ENCODE measurements at places on chromosomes 16 and 17.

- DNase-seq, result no peak
Measured at GRCh38 chr17:75344666-75345065, 55.4 kb upstream of the SLC25A19 start.

DNA sequence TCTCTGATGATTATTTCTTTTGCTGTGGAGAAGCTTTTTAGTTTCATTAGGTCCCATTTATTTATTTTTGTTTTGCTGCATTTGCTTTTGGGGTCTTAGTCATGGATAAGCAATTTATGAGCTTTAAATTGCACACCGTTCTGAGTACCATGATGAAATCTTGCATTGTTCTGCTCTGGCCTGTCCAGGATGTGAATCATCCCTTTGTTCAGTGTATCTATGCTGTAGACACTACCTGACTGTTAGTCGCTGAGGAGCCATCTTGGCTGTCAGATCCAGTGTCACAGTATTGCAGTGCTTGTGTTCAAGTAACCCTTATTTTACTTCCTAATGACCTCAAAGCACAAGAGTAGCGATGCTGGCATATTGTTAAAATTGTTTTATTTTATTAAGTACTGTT lies 218.0 kb upstream of the CNTNAP4 start:
- DNase-seq, result no peak

DNA sequence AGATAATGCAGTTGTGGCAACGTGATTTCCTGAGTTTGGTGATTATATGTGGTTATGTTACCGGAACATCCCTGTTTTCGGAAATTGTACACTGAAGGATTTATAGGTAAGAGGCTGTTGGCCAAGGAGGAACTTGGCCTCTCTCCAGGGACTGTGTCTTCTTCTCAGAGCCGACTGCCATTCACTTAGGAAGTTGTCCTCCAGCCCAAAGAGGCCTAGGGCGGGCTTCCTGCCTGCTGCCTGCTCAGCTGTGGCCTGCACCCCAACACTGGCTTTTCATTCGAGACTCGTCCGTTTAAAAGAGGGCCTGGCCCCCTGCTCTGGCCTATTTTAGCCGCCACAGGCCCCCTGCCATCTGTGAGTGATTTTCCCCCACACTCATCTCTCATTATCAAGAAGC lies 64.3 kb downstream of the ZDHHC7 start:
- no peak for DNase-seq

DNA sequence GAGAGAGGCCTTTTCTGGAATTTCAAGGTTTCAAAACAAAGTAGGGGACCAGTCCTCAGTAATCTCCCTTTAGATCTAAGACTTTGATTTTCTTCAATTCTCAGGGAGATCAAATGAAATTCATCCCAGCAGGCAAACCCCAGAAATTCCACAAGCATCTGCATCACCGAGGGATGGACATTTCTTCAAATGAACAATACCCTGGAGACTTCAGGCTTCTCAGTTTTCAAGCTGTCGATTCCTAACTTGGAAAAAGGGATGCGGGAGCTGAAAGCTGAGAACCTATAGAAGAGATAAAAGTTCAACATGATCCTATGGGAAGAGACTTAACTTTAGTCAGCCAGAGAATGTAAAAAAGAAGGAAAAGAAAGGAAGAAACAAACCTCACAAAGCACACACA lies 296.9 kb upstream of the CDH5 start:
- no peak for DNase-seq

DNA sequence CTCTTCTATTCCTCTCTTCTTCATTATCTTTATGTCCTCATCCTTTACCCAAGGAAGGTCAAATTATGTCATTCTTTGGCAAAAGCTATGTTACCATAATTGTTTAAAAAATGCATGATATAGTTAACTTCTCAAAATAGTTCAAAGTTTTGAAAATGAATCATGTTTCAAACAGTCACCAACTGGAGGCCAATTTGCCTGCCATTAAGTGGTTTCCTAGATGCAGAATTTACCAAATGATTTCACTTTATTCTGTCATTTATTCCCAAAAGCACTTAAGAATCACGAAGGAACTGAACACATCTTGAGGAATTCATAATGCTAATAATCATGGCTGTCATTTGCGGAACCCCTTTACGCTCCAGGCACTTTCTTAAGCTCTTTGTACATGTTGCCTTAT lies 190.9 kb upstream of the CDH11 start:
- DNase-seq, result no peak

DNA sequence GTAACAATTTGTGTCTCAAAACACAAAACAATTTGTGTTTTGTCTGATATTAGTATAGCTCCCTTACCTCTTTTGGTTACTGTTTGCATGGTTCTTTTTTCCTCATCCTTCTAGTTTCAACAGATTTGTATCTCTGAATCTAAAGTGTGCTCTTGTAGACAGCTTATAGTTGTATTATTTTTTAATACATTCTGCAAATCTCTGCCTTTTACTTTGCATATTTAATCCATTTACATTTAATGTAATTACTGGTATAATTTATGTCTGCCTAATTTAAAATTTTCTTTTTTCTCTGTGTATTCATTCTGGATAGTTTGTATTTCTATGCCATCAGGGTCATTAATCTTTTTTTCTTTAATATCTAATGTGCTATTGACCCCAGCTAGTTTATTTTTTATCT lies 9.9 kb upstream of the GNAO1 start:
- DNase-seq, result no peak

DNA sequence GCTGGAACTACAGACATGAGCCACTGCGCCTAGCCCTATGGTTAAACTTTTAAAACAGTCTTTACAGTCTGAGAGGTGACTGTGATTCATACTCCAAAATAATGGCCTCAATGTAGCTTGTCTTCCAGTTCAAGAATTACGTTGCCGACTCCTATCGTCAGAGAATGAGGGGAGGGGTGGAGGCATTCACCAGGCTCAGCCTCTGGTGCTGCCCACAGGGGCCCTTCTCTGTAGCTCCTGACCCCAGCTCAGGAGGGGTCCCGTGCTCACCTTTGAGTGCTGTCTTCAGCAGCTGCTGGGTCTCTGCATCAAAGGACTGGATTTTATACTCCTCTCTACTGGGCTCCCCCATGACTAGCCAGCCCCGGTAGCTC lies 1.2 kb downstream of the MIF4GD start:
- DNase-seq, result no peak
